Naive B cell (primary cell): ENCODE measurements at places on chromosomes 12 and 14. TPM values are rescaled to one million over a fixed set of nuclear protein-coding genes. Genes with fewer than 3 reads are reported as not detected.

- no peaks in the 10 kb centered on the region for H3K36me3 ChIP-seq
- no peaks in the 10 kb centered on the region for H3K4me1 ChIP-seq
- no peak overlapping the region for H3K27ac ChIP-seq
- H3K4me3 ChIP-seq: no peak overlapping the region
- no peaks in the 10 kb centered on the region for H3K27me3 ChIP-seq
Observed at GRCh38 chr14:31937730-31938346, 139.3 kb upstream of the ARHGAP5 start.

DNA sequence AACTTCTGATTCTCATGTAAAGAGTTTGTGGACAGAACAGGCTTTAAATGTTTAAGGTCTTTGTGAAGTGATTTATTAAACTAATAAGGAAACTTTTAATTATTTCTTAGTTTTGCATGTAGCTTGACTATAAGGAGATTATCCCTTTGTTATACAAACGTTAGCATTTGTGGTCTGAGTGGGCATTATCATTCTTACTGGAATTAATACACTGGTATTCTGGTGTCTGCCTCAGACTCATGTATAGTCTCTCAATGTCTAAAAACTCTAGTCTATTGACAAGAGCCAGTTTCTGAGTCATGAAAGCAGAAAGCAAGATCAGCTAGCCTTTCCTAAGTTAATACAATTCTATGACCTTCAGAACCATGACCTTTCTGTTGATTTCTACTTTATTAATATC is 51.3 kb downstream of the SOX5 start:
- no peaks in the 10 kb centered on the region for H3K4me1 ChIP-seq
- H3K36me3 ChIP-seq: no peaks in the 10 kb centered on the region
- H3K27me3 ChIP-seq: no peaks in the 10 kb centered on the region
- no peak for DNase-seq

DNA sequence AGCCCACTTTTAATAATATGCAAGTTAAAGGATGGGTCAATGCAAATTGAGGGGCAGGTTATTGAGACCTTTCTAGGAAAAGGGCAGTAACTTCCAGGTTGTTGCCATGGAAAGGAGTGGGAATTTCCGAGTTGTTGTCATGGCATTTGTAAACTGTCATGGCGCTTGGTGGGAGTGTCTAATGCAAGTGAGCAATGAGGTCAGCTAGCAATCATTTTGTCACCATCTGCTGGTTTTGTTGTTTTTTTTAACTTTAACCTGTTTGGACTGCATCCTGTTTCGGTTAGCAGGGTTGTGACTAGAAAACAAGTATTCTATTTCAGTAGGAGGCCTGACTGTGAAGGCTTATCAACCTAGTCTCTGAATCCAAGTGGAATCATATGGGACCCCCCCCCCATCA is 85.8 kb upstream of the TSPAN11 start:
- peaks cover 29% of the 10 kb centered on the region for H3K27me3 ChIP-seq
- H3K36me3 ChIP-seq: no peaks in the 10 kb centered on the region
- H3K4me3 ChIP-seq: no peak overlapping the region
- no peak overlapping the region for H3K27ac ChIP-seq
- DNase-seq: no peak
- H3K4me1 ChIP-seq: peaks cover 3% of the 10 kb centered on the region

DNA sequence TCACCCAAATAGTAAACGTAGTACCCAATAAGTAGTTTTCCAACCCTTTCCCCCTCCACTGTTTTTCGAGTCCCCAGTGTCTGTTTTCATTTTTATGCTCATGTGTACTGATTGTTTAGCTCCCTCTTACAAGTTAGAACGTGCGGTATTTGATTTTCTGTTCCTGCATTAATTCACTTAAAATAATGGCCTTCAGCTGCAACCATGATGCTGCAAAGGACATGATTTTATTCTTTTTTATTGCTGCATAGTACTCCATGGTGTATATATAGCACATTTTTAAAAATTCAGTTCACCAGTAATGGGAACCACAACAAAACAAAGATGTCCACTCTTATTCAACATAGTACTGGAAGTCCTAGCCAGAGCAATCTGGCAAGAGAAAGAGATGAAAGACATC is 72.8 kb downstream of the DUSP6 start:
- no peaks in the 10 kb centered on the region for H3K36me3 ChIP-seq
- no peak overlapping the region for H3K27ac ChIP-seq
- H3K4me1 ChIP-seq: peaks cover 13% of the 10 kb centered on the region
- no peaks in the 10 kb centered on the region for H3K27me3 ChIP-seq
- H3K4me3 ChIP-seq: no peak overlapping the region

DNA sequence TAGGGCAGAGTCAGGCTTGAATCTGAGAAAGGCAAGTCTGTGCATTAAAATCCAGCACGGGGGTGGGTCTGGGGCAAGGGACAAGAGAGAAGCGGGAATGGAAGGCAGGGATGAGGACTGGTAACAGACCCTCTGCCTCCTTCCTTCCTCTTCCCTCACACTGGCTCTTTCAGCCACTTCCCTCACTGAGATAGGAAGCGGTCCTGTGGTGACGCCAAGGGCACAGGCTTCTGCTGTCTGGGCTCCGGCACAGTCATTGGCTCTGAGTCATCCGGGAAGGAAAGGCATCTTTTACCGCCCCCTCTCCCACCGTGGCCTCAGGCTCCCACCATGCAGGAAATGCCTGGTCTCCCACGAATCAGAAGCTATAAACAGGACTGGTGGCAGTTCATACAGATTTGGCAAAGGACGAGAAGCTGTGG is 70.2 kb downstream of the ETV6 start:
- no peak overlapping the region for H3K27ac ChIP-seq
- H3K4me1 ChIP-seq: peaks cover 57% of the 10 kb centered on the region
- no peak overlapping the region for H3K4me3 ChIP-seq
- DNase-seq: no peak

GRCh38 chr14:24808412-24808811 is 174.4 kb upstream of the GZMB start:
- no peaks in the 10 kb centered on the region for H3K4me1 ChIP-seq
- H3K36me3 ChIP-seq: no peaks in the 10 kb centered on the region
- no peak overlapping the region for H3K4me3 ChIP-seq
- H3K27ac ChIP-seq: no peak overlapping the region

- no peak for DNase-seq
- no peak overlapping the region for H3K27ac ChIP-seq
- no peak overlapping the region for H3K4me3 ChIP-seq
- H3K27me3 ChIP-seq: peaks cover 25% of the 10 kb centered on the region
Observed at GRCh38 chr14:95072310-95072905, 84.9 kb downstream of the DICER1 start.

GRCh38 chr14:73424453-73424852 is 33.9 kb downstream of the NUMB start:
- DNase-seq: peak; percentile 25
- peak overlapping the region; percentile 83 for H3K27ac ChIP-seq
- peak overlapping the region; percentile 25 for H3K4me3 ChIP-seq
- no peaks in the 10 kb centered on the region for H3K27me3 ChIP-seq
- H3K4me1 ChIP-seq: peaks cover 44% of the 10 kb centered on the region

DNA sequence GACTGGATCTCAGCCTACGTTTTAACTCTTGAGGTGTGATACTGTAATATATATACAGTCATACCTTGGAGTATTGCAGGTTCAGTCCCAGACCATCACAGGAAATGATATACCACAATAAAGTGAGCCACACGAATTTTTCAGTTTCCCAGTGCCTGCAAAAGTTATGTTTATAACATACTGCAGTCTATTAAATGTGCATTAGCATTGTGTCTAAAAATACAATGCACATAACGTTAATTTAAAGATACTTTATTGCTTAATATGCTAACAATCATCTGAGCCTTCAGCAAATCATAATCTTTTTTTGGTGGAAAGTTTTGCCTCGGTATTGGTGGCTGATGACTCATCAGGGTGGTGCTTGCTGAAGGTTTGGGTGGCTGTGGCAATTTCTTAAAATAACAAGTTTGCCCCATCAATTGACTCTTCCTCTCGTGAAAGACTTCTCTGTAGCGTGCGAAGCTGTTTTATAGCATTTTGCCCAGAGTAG is 18.9 kb downstream of the PYROXD1 start:
- no peaks in the 10 kb centered on the region for H3K27me3 ChIP-seq
- H3K4me3 ChIP-seq: no peak overlapping the region
- DNase-seq: no peak
- H3K36me3 ChIP-seq: peaks cover 21% of the 10 kb centered on the region
- no peak overlapping the region for H3K27ac ChIP-seq
- H3K4me1 ChIP-seq: no peaks in the 10 kb centered on the region

- no peak for DNase-seq
- H3K36me3 ChIP-seq: no peaks in the 10 kb centered on the region
- H3K27me3 ChIP-seq: no peaks in the 10 kb centered on the region
- H3K4me1 ChIP-seq: no peaks in the 10 kb centered on the region
- no peak overlapping the region for H3K27ac ChIP-seq
Observed at GRCh38 chr14:31828946-31829868, 247.9 kb upstream of the ARHGAP5 start.

- peak overlapping the region; percentile 98 for H3K27ac ChIP-seq
- peak; percentile 64 for DNase-seq
- H3K4me1 ChIP-seq: peaks cover 72% of the 10 kb centered on the region
- no peaks in the 10 kb centered on the region for H3K27me3 ChIP-seq
Observed at GRCh38 chr12:75481013-75481705, 604 bp downstream of the GLIPR1 start.

GRCh38 chr14:103115845-103116572 is 7.3 kb upstream of the TNFAIP2 start:
- H3K27me3 ChIP-seq: peaks cover 37% of the 10 kb centered on the region
- no peak overlapping the region for H3K27ac ChIP-seq
- peaks cover 22% of the 10 kb centered on the region for H3K4me1 ChIP-seq
- no peaks in the 10 kb centered on the region for H3K36me3 ChIP-seq
- H3K4me3 ChIP-seq: no peak overlapping the region

- H3K36me3 ChIP-seq: no peaks in the 10 kb centered on the region
- no peaks in the 10 kb centered on the region for H3K4me1 ChIP-seq
- H3K4me3 ChIP-seq: no peak overlapping the region
- H3K27ac ChIP-seq: no peak overlapping the region
Observed at GRCh38 chr12:27193854-27194544, 50.1 kb upstream of the STK38L start.

GRCh38 chr14:74988131-74988530 is 14.6 kb upstream of the EIF2B2 start:
- no peak overlapping the region for H3K27ac ChIP-seq
- no peaks in the 10 kb centered on the region for H3K4me1 ChIP-seq
- H3K36me3 ChIP-seq: no peaks in the 10 kb centered on the region

STAC3 gene
- polyA plus RNA-seq: 0.32 TPM

EPS8 gene
- 1.3 TPM for polyA plus RNA-seq

SLC39A5 gene
- not detected for polyA plus RNA-seq

KIF21A gene
- not detected for polyA plus RNA-seq

POU6F1 gene
- 1.7 TPM for polyA plus RNA-seq

CACNA2D4 gene
- 2.5 TPM for polyA plus RNA-seq

PIANP gene
- polyA plus RNA-seq: not detected

GUCY2C gene
- 0.20 TPM for polyA plus RNA-seq

REM2 gene
- polyA plus RNA-seq: 1.6 TPM
